Upper lobe of left lung (tissue), 6 donors: ENCODE measurements at places on chromosomes 7 and 10. TPM values are rescaled to one million over a fixed set of nuclear protein-coding genes. Genes with fewer than 3 reads are reported as not detected.

- no peaks in the 10 kb centered on the region for H3K27me3 ChIP-seq
- H3K4me3 ChIP-seq: no peak overlapping the region
- no peak for DNase-seq
- no peaks in the 10 kb centered on the region for H3K36me3 ChIP-seq
Observed at GRCh38 chr10:95745501-95745900, 10.5 kb upstream of the ENTPD1 start.

- no peak for DNase-seq
- peaks cover 17% of the 10 kb centered on the region for H3K4me1 ChIP-seq
- H3K27me3 ChIP-seq: no peaks in the 10 kb centered on the region
- H3K27ac ChIP-seq: no peak overlapping the region
- no peaks in the 10 kb centered on the region for H3K36me3 ChIP-seq
- no peak overlapping the region for H3K4me3 ChIP-seq
Observed at GRCh38 chr10:86801995-86802394, 45.6 kb downstream of the BMPR1A start.

- no peaks in the 10 kb centered on the region for H3K4me1 ChIP-seq
- H3K27me3 ChIP-seq: no peaks in the 10 kb centered on the region
- peak overlapping the region; percentile 21 for H3K27ac ChIP-seq
- no peaks in the 10 kb centered on the region for H3K36me3 ChIP-seq
Observed at GRCh38 chr7:30178748-30179436, 44.1 kb downstream of the MTURN start.

- peaks cover 7% of the 10 kb centered on the region for H3K36me3 ChIP-seq
- no peak overlapping the region for H3K4me3 ChIP-seq
- no peaks in the 10 kb centered on the region for H3K27me3 ChIP-seq
Observed at GRCh38 chr7:130982160-130982638, 248.2 kb upstream of the KLF14 start.

DNA sequence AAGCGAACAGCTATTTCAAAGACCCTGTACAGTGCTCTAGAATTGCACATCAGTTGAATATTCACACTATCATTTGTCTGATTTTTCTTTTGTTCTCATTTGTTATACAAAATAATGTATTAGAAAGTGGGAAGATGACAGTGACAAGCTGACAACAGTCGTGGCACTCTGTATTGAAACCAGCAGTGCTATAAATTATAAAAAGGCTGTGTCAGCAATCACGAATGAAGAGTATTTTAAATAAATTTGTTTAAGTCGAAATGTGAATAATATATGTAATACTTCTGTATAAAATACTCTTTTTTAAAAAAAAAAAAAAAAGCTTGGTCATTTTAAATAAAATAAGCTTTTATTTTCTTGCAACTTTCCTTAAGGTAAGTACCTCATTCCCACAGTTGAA is 122.6 kb downstream of the VPS50 start:
- H3K36me3 ChIP-seq: peaks cover 10% of the 10 kb centered on the region
- no peaks in the 10 kb centered on the region for H3K4me1 ChIP-seq
- H3K27ac ChIP-seq: no peak overlapping the region
- H3K4me3 ChIP-seq: no peak overlapping the region
- no peak for DNase-seq

GRCh38 chr7:151078233-151079040 is 2.2 kb downstream of the FASTK start:
- H3K27me3 ChIP-seq: no peaks in the 10 kb centered on the region
- H3K27ac ChIP-seq: no peak overlapping the region
- H3K4me3 ChIP-seq: no peak overlapping the region
- peak; percentile 69 for DNase-seq
- peaks cover 27% of the 10 kb centered on the region for H3K36me3 ChIP-seq

DNA sequence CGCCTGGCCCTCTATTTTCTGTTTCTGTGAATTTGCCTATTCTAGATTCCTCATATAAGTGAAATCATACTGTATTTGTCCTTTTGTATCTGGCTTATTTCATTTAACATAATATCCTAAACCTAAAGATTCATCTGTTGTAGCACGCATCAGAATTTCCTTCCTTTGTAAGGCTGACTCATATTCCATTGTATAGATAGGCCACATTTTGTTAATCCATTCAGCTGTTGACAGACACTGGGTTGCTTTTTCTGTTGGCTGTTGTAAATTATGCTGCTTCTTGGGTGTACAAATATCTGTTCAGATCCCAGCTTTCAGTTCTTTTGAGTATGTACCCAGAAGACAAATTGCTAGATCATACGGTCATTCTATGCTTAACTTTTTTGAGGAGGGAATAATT is 28.8 kb upstream of the CUL1 start:
- no peak for DNase-seq
- H3K27me3 ChIP-seq: no peaks in the 10 kb centered on the region
- H3K4me3 ChIP-seq: no peak overlapping the region
- no peaks in the 10 kb centered on the region for H3K36me3 ChIP-seq
- no peaks in the 10 kb centered on the region for H3K4me1 ChIP-seq

DNA sequence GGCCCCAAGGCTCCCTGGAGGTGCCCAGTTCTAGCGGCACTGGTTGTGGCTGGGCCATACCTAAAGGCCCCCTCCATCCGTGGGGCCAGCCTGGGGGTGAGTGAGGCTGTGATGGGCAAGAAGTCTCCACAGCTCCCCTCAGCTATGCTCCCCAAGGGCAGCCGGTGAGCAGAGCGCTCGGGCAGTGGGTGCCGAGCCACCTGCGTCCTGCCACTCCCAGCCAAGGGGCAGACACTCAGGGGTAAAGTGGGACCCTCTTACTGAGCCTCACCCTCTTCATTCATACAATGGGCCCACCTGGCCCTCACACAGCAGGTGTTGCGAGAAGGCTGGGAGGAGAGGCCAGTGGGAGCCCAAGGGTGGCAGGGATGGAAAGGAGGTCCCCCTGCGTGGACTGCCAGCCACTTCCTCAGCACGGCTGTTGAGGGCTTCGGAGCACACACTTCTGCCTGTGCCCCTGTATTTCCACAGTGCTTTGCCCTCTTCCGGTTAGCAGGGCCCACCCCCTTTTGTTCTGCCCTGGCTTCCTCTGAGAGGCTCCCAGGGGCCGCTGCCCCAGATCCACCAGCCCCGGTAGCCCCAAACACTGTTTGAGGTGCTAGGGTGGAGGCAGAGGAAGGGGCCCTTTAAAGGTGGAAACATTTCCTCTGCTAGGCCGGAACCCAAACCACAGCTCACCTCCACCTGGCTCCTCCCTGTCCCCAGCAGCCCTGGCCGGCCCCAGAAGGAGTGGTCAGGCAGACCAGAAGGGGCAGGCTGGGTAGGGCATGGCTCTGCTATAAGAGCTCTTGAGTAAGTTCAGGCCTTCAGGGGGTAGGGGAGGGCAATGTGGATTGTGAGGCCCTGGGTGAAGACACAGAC is 16.4 kb upstream of the C10orf105 start:
- no peak overlapping the region for H3K4me3 ChIP-seq
- H3K4me1 ChIP-seq: peaks cover 62% of the 10 kb centered on the region
- DNase-seq: peak; percentile 71
- H3K36me3 ChIP-seq: no peaks in the 10 kb centered on the region
- H3K27me3 ChIP-seq: no peaks in the 10 kb centered on the region
- H3K27ac ChIP-seq: peak overlapping the region; percentile 78

DNA sequence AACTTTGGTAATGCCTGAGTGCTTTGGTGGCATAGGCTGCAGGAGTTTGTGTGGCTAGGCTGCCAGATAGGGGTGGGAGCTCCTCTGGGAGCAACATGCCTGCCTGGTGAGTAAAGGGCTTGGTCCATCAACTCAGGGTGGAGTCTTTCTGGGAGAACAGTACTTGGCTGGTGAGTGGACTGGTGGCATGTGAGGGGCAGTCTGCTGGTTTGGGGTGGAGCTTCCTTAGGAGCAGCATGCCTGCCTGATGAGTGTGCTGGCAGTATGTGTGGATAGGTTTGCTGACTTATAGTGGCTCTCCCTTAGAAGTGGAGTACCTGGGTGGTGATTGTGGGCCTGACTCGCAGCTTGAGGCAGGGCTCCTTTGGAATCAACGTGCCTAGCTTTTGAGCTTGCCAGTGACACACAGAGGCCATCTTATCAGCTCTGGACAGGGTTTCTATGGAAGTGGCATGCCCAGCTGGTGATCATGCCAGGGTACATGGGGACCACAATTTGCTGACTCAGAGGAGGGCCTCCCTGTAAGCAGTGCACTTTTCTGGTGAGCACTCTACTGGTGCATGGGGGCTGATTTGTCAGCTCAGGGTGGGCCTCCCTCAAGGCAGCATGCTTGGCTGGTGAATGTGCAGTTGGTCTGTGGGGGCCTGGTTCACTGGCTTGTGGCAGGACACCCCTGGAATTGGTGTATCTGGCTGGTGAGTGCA is 35.0 kb upstream of the SRI start:
- no peak overlapping the region for H3K27ac ChIP-seq
- no peaks in the 10 kb centered on the region for H3K27me3 ChIP-seq
- DNase-seq: no peak
- H3K4me1 ChIP-seq: no peaks in the 10 kb centered on the region
- H3K4me3 ChIP-seq: no peak overlapping the region
- no peaks in the 10 kb centered on the region for H3K36me3 ChIP-seq

DNA sequence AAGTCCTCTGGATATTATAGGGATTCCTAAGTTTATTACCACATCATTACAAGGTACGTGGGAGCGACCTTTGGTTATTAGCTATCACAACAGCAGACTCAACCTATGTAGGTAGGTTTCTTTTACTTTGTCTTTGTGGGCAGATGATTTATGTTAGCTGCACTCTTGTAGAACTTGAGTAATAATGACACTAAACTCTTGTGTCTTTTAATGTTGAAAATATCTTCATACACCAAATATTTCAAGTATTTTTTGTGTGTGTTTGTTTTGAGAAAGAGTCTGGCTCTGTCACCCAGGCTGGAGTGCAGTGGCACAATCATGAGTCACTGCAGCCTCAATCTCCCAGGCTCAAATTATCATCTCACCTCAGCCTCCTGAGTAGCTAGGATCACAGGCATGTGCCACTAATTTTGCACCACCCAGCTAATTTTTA is 19.2 kb upstream of the SUPV3L1 start:
- H3K4me1 ChIP-seq: no peaks in the 10 kb centered on the region
- no peak overlapping the region for H3K4me3 ChIP-seq
- H3K27me3 ChIP-seq: no peaks in the 10 kb centered on the region
- DNase-seq: no peak
- peaks cover 5% of the 10 kb centered on the region for H3K36me3 ChIP-seq
- no peak overlapping the region for H3K27ac ChIP-seq

DNA sequence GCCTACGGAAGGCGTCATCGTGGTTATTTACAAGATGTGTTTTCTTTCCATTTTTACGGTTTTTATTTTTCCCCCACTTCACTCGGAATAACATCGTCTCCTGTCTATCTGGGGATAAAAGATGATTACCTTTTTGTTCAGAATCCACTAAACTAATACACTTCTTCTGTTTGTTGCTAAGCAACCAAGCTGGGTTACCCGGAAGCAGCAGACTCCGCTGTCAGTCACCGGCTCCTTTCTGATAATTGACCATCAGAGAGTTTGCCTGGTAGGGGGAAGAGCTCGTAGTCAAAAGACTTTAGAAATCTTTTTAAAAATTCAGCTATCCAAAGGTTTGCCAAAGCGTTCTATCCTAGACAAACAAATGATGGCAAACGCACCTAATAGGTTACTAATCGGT is 75.0 kb upstream of the SFMBT2 start:
- H3K4me1 ChIP-seq: peaks cover 9% of the 10 kb centered on the region
- no peak for DNase-seq
- H3K4me3 ChIP-seq: no peak overlapping the region

- no peak overlapping the region for H3K27ac ChIP-seq
- DNase-seq: peak; percentile 45
- peaks cover 14% of the 10 kb centered on the region for H3K4me1 ChIP-seq
- no peaks in the 10 kb centered on the region for H3K27me3 ChIP-seq
Observed at GRCh38 chr10:59805014-59805413, 51.8 kb upstream of the MRLN start.

DNA sequence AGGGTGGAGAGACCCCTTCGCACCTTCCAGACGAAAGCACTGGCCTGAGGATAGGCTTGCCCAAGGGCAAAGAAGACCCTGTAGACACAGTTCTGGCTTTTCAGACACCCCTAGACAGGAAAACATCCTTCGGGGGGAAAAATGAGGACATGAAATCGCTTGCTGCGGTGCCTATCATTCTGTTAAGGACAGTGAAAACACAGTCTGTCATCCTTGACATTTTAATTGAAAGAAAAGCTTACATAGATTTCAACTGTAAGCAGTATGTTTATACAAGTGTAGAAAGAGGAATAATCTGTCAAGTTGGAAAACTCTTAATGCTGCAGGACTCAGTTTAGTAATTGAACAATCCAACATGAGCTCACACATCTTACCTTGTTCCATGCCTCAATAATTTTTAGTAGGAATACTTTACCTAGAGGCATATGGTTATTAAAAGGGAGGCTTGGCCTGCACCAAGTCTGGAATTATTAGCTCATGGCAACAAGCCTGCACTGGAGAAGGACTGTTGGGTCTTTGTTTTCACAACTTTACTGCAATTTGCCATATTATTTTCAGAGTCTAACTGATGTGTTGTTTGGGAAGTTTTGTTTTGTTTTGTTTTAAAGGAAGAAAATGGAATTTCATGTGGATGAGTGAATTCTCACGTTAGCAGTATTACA is 243.5 kb downstream of the TRIL start:
- H3K27ac ChIP-seq: no peak overlapping the region
- H3K27me3 ChIP-seq: no peaks in the 10 kb centered on the region
- no peak overlapping the region for H3K4me3 ChIP-seq

DNA sequence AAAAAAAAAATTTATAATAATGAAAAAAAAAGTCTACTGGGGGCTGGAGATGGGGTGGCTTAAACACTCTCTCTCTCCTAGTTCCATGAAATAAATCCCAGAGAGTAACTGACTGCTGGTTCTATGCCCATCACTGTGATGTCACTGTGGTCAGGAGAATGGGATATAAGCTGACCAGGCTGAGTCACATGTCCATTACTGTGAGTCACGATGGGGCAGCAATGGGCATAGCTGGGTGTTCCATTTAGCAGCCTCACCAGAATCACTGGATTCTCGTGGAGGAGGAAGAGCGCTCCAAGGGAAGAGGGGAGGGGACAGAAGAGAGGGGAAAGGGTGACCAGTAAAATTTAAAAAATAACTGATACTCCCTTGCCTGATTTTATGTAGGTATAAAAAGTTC is 37.1 kb downstream of the MASTL start:
- DNase-seq: no peak
- no peaks in the 10 kb centered on the region for H3K36me3 ChIP-seq
- H3K27ac ChIP-seq: no peak overlapping the region
- H3K4me1 ChIP-seq: no peaks in the 10 kb centered on the region
- H3K27me3 ChIP-seq: no peaks in the 10 kb centered on the region
- no peak overlapping the region for H3K4me3 ChIP-seq

GRCh38 chr7:132933072-132933458 is 148.8 kb downstream of the CHCHD3 start:
- no peak overlapping the region for H3K27ac ChIP-seq
- no peaks in the 10 kb centered on the region for H3K4me1 ChIP-seq
- no peak for DNase-seq
- no peaks in the 10 kb centered on the region for H3K27me3 ChIP-seq

GRCh38 chr10:10644008-10644646 is 373.5 kb upstream of the CELF2 start:
- peaks cover 4% of the 10 kb centered on the region for H3K4me1 ChIP-seq
- H3K27me3 ChIP-seq: no peaks in the 10 kb centered on the region
- no peaks in the 10 kb centered on the region for H3K36me3 ChIP-seq
- no peak for DNase-seq
- H3K4me3 ChIP-seq: no peak overlapping the region
- peak overlapping the region; percentile 20 for H3K27ac ChIP-seq

The SLK gene
- total RNA-seq: 103 TPM

The EN2 gene
- not detected for total RNA-seq

The ADRB1 gene
- total RNA-seq: 27.2 TPM

The RTKN2 gene
- 99.5 TPM for total RNA-seq

The LIPJ gene
- total RNA-seq: not detected

The CALCR gene
- 0.10 TPM for total RNA-seq

The MBL2 gene
- not detected for total RNA-seq
